Right ventricle myocardium inferior (tissue), 1 donor: ENCODE measurements at places on chromosomes 2 and 18.

DNA sequence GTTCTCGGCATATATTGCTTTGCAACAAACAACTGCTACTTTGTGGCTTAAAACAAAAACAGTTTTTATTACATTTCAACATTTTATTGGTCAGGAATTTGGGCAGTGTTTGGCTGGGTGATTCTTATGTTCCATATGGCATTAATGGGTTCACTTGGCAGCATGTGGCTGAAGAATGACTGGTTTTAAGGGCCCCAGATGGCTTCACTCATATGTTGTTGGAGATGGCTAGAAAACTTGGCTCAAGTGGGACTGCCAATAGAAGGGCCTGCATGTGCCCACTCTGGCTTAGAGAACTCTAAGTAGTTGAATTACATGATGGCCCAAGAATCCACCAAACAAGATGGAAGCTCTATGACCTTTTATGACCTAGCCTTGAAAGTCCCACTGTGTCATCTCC lies 86.1 kb downstream of the FASTKD2 start:
- no peak for DNase-seq

DNA sequence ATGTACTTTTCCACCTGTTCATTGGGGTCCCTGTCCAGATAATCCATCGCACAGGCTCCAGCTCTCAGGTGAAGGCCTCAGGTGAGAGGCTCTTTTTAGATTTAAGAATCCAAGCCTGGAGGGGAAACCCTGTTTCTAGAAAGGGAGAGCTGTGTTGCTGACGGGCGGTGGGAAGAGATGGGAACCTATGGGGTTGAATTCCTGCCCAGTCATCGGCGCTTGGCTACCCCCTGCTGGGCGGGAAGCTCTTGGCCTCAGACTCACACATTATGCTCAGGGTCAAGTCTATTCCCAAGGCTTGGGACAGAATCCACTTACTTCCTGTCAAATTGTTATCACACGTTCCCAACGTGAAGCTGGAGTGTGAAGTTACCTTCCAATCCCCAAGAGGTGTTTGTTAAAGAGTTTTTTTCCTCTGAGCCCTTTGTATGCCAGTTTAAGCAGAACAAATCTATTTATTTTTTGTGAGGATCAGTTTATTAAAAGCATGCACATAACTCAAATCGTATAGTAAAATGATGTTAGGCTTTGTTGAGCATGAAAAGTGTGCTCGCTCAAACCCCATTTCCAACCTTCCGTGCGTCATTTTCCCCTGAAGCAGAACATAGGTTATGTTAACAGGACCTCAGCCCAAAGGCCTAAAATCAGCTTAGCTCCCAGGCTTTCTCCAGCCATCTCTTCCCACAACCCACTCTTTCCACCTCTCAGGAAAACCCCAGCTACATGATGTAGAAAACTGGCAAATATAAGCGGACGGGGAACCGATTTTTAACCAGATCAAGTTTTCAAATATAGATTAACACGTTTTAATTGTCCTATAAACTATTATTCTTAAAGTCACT lies 181.7 kb upstream of the ETAA1 start:
- DNase-seq = peak; percentile 21

GRCh38 chr2:226609366-226609765 lies 190.3 kb downstream of the IRS1 start:
- DNase-seq = no peak

DNA sequence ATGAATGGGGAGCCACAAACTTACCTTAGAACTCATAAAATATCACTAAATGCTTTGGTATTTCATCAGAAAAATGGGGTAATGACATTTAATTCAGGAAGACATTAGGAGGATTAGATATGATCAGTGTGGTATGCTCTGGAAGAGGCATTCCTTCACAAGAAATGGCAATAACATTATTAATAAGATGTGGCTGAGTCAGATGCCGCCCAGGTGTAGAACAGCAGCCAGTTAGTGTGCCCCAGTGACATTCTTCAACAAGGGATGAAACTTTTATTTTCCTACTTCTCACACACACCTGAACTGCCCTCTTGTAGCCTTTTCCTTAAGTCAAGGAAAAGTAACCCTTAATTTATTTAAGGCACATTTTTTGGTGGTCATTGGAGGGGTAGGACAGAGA lies 69.2 kb upstream of the DYNAP start:
- no peak for DNase-seq

DNA sequence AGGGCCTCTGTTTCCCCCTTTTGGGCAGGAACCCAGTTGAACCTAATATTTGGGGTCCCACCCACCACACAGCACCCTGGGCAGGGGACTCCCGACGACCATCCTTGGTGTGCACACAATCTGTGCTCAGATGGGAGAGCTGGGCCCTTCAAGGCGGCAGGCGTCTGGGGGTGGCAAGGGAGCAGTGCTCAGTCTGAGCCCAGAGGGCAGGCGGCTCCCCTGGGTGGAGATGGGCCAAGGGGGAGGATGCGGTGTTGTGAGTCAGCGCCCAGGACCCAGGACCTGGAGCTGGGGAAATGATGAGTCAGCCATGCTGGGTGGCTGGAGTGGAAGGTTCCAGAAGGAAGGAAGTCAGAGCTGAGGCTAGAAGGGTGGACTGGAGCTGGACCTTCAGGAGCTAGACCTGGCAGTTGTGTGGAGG lies 3.8 kb downstream of the PROM2 start:
- DNase-seq = peak; percentile 41

DNA sequence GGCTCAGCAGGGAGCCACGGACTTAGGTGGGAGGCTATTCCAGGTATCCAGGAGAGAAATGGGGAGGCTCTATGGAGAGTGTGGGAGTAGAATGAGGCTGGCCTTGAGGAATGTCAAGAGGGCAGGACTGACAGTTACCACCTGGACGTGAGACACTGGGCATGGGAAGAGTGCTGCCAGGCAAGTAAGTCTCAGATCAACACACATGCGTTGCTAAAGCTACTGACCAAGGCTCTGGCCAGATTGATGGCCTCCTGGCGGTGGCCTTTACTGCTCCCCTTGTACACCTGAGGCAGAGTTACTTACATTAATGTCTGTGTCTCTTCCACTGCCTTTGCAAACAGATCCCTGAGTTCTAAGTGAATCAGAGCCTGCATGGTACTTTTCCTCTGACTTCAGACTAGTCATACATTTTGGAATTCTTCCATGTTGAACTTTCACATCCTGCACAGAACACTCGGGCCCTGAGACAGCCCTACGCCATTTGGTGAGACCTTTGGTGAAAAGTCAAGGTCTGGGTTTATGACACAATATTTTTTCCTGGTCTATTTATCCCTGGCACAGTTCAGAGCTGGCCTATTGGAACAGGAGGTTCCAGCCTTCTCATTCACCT lies 398.8 kb upstream of the TRIB2 start:
- DNase-seq = no peak

- DNase-seq = no peak
Measured at GRCh38 chr2:161031511-161031910, 128.7 kb upstream of the TANK start.

DNA sequence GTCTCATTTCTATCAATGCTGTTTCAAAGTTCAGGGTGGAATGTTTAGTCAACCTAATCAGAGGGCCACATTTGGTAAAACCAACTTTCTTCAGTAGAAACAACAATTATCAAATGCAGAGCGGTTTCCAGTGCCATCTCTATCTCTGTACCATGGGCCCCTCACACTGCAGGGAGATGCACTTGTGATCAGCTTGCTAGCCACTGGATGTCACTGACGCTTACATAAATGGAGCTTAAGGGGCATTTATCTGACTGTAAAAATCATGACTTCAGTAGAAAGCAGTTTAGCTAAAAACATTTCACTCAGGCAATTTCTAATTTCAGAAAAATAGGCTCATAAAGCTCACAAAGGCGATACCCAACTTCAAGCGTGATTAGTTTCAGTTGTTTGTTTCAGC lies 678.0 kb downstream of the ZEB2 start:
- DNase-seq = no peak

DNA sequence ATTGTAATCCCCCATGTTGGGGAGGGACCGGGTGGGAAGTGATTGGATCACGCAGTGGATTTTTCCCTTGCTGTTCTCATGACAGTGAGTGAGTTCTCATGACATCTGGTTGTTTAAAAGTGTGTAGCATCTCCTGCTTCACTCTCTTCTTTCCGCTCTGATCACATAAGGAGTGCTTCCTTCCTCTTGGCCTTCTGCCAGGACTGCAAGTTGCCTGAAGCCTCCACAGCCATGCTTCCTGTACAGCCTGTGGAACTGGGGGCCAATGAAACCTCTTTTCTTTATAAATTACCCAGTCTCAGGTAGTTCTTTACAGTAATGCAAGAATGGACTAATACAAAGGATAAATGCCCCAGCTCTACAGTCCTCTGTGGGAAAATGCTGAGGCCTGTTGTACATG lies 437.5 kb upstream of the NXPH2 start:
- DNase-seq = no peak

GRCh38 chr18:3262234-3263131 lies 550 bp downstream of the MYL12B start:
- DNase-seq = no peak

GRCh38 chr2:223724861-223725260 lies 112.5 kb downstream of the AP1S3 start:
- DNase-seq = no peak

DNA sequence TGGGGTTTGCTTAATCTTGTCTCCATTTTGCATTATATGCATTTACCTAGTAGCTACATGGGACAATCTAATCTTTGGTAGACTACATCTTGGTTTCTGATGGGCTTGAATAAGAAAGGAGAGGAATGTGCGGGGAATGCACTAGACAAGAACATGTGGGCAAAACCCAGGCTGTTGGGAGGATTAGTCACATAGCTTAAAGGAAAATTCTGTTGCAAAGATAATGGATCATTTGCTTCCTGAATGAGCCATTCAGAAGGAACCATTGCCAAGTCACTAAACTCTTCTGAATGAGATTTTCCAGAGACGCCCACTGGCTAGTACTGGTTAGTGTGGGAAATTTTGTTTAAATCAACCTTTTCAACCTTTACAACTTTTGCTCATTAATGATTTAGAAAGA lies 84.8 kb downstream of the OSBPL6 start:
- no peak for DNase-seq

DNA sequence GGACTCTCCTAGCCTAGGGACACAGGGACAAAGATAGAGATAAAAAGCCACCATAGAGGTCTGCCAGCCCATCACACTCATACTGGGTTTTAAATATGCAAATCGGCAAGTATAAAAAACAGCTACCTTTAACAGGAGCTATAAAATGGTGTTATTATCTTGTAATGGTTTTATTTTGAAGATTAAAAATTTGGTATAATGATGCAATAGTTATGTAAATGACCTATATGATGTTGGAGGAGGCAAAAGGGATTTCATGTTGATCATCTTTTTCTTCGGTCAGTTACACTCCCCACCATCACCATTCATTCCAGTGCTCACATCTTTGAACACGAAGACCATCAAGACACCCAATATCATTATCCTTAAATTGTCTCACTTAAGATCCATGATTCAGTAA lies 11.2 kb downstream of the ZNF521 start:
- DNase-seq = no peak

- DNase-seq = peak; percentile 72
Measured at GRCh38 chr18:36297417-36298125, at the start of gene FHOD3. Gene FHOD3, plus strand, starts transcription at chr18:36297713. Its CDS starts 123 bp downstream, at chr18:36297836.

DNA sequence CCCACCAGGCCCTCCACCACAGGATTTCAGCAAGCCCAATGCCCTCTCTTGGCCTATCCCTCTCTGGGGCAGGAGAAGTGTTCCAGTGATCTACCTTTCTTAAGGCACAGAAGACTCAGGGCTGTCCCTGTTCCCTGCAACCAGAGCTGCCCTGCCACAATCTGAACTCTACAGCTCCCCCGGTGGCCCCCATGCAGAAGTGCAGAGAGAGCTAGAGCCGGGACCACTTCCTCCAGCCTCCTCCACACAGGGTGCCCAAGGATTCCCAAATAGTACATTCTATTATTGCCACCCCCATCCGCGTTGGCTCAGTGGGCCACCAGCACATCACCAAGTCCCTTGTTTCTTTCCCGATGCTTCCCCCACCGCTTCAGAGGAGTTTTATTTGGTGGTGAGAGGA lies 114.8 kb upstream of the PTPRM start:
- no peak for DNase-seq

- DNase-seq = no peak
Measured at GRCh38 chr18:76136701-76137100, 358.3 kb downstream of the ZNF516 start.

GRCh38 chr2:144678736-144679135 lies 158.8 kb upstream of the ZEB2 start:
- no peak for DNase-seq

DNA sequence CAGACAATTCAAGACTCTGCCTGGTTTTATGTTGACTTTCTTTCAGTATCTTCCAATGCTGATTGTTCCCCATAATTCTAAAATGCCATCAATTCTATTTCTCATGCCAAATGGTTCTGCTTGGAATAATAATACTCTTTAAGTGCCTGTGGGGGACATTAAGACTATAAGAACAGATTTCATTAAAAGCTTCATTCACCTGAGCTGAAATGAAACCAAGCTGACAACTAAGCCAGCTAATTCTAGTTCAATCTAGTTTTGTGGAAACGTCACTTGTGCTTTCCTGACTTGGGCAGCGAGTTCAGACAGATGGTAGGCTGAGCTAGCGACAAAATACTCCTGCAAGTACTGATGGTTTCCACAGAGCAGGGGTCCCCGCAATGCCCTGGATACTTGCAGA lies 491.1 kb upstream of the RAB6C start:
- peak; percentile 16 for DNase-seq

DNA sequence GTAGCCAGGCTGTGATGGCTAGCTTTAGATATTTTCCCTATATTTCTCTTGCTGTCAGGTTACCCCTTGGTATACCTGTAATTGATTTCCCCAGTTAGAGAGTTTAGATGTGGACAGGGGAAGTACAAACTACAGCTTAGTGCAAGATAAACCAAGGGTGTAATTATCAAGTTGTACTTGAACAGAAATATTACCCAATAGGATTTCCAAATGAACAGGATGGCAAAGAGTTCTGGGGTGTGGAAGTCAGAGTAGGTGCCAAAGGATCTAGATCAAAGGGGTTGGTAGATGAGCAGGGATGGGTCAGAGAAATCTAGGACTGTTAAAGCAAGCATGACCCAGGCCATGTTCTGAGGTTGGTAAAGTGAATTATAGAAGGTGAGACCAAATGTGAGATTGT lies 585.2 kb downstream of the CCDC85A start:
- no peak for DNase-seq

GRCh38 chr2:233419602-233420391 lies 65.5 kb downstream of the DGKD start:
- no peak for DNase-seq

DNA sequence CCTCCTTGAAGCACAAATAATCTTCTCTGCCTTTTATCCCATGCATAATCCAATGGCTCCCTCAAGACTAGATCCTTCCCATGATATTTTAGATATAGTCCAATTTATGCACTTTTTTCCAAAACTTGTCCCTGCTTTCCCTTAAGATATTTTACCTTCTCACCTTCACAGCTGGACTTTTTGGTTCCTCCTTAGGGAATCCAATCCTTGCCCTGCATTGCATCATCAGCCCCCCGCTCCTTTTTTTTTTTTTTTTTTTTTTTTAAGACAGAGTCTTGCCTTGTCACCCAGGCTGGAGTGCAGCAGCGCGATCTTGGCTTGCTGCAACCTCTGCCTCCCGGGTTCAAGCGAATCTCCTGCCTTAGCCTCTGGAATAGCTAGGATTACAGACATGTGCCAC lies 250.6 kb downstream of the DOK6 start:
- no peak for DNase-seq
